ENCODE measurements at places on chromosomes 6 and 20.

DNA sequence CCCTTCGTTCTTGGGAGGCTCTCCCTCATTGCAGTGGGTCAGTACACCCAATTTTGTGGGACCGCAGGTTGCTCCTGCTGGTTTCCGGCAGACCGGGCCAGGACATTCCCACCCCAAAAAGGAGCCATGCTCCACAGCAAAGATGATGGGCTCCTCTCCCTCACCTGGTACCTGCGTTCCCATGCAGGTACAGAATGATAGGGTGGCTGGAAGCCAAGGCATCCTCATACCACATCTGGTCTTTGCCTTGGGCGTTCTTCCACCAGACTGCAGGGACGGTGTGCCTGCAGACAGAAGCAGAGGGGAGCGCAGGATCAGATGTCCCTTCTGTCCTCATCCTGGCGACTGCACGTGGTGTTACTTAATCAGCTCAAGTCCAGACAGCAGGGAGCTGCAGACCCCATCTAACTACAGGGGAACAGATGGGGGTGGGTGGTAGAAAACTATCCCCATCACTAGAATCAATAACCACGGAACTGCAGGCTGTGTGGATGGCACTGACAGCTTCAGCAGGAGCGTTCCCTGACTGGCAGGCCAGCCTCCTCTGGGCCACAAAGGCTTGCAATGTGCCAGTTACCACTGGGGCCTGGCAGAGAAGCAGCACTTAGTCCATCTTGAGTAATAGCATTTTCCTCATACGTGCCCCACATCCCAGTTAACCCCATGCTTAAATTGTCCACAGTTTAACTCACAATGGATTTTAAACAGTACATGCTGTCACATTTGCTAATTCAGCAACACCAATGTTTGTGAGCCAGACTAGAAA is 70.4 kb downstream of the ABHD12 start:
- no peak for DNase-seq

DNA sequence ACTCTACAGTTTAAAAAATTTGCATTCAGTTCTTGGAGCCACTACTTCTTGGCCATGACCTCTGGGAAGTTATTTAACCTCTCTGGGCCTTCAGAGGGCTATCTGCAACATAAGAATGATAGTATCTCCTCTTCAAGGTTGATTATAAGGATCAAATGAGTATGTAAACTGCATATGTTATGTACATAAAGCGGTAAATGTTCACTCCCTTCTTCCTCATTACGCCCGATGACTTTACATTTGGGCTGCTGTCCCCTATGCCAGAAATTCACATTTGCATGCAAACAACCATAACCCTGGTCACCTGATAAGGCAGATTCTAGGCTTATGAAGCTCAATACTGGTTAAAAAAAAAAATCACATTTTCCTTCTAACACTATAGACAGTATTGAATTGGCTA is 50.4 kb downstream of the ALDH5A1 start:
- DNase-seq = no peak

GRCh38 chr6:151284548-151285017 is 44.8 kb downstream of the AKAP12 start:
- DNase-seq = no peak

DNA sequence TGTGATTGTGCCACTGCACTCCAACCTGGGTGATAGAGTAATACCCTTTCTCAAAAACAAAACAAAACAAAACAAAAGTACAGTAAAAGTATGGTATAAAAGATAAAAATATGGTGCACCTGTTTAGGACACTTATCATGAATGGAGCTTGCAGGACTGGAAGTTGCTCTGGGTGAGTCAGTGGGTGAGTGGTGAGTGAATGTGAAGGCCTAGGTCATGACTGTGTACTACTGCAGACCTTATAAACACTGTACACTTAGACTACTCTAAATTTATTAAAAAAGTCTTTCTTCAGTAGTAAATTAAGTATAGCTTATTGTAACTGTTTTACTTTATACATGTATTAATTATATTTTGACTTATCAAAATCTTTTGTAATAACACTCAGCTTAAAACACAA is 46.0 kb downstream of the ZFP64 start:
- no peak for DNase-seq

GRCh38 chr6:56914798-56915658 is 39.9 kb upstream of the BEND6 start:
- DNase-seq = peak; percentile 69

DNA sequence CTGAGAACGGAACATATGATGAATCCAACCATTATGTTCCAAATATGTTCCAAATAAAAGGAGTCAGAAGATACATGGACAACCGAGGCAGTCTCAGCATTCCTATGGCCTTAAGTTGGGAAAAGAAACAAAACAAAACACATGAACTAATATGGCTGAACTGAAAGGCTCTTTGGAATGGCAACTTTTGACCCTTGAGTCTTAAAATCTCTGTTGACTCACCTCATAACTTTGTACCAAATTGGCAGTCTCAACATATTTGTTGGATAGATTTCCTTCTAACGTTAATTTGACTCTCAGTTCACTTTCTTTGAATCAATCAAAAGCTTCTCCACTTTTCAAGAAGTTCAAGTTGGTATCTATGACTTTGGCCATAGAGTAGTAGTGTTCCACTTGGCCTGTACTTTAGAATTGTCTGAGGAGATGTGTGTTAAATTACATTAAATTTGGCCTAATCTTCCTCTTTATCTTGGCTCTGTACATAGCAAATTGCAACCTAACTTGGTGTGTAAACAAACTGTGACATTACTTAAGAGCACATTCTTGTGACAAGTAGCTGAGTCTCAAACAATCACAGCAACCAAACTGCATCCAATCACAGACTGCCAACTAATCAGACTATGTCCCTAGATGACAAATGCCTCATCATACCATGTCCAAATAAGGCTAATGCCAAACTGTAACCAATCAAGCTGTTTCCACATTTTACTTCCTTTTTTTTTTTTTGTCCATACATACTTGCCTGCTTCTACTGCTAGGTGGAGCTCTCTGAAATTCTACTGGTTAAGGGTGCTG is 208.8 kb downstream of the BMP2 start:
- peak; percentile 9 for DNase-seq

GRCh38 chr20:40900666-40901215 is 127.9 kb upstream of the TOP1 start:
- DNase-seq = no peak

DNA sequence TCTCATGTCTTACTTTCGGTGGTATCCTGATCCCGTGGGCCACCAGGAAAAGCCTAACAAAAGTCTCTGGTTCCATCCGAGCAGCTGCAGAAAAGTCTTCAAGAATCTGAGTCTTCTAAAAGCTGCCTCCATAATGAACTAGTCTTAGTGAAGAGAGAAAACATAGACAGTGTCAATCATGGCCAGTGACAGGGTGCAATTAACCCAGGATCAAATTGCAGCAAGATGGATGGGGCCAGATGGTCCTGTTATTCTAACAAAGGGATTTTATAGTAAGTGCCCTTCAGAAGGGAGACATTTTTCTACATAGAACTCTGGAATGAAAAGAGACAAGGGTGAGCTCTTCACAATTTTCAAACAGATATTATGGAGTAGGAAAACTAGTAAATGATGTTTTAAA is 281.6 kb upstream of the ZFP64 start:
- DNase-seq = no peak

GRCh38 chr6:134609716-134610261 is 291.9 kb upstream of the SGK1 start:
- no peak for DNase-seq

- DNase-seq = no peak
Measured at GRCh38 chr6:116221911-116222310, 32.0 kb downstream of the TSPYL4 start.

- no peak for DNase-seq
Measured at GRCh38 chr6:115680621-115681020, 380.1 kb downstream of the FRK start.

DNA sequence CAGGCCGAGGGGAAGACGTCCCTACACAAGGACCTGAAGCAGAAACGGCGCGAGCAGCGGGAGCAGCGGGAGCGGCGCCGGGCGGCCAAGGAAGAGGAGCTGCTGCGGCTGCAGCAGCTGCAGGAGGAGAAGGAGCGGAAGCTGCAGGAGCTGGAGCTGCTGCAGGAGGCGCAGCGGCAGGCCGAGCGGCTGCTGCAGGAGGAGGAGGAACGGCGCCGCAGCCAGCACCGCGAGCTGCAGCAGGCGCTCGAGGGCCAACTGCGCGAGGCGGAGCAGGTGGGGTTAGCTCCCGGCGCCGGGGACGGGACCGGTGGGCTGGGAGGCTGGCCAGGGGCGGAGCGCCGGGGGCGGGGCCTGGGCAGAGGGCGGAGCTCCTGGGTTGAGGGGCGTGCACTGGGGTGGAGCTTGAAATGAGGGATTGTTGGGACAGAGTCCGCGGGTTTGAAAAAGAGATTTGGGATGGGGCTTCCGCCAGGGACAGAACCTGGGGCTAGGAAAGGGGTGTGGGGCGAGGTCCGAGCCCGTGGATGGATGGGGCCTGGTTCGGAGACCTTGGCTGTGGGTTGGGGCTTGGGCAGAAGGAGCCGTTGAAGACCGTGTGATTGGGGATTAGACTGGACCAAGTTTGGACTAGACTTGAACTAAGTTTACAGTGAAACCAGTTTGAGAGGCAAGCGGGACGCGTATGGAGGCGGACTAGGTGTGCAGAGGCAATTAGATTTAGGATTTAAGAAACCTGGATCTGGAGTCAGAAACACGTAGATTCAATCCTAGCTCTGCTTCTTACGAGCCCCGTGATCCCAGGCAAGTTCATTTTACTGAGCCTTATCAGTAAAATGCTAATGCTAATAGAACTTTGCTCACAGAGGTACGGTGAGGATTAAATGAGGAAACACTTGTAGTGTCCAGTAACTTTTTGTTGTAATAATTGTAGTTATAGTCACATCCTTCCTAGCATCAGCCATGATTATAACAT is 20.9 kb downstream of the DEF6 start:
- no peak for DNase-seq

- no peak for DNase-seq
Measured at GRCh38 chr6:163963205-163964120, 548.9 kb downstream of the QKI start.

DNA sequence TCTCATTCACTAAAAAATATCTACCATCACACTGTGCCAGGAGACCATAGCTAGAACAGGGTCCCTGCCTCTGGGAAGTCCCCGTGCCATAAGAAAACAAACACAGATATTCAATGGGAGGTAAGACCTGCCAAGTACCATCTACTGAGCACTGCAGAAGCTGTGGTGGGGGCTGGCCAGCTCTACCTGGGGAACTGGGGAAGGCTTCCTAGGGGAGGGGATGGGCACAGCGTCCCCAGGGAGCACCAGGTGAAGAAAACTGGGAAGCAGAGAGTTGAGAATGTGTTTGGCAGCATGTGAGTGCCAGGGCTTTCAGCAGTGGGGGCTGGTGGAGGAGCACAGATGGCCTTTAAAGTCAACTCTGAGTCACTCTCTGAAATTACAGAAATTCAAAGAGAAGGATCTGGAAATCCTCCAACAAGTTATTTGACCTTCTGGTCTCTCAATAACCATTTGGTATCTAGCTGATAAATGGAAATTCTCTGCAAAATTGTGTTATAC is 85.2 kb downstream of the SHLD1 start:
- DNase-seq = no peak

DNA sequence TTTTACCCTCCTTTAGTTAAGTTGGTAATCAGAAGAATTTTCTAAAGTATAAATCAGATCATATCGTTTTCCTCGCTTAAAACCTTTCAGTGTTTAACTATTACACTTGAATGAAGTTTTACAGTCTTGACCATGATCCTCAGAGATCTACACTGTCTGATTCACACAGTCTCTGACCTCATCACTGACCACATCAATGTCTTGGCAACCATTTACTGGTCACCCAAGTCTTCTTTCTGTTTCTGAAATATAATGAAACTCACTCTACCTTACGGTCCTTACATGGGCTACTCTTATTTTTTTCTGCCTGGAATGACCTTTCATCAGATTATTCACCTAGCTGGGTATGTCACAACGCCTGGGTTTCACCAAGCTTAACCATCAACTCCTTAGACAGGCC is 71.4 kb downstream of the ADGB start:
- no peak for DNase-seq

DNA sequence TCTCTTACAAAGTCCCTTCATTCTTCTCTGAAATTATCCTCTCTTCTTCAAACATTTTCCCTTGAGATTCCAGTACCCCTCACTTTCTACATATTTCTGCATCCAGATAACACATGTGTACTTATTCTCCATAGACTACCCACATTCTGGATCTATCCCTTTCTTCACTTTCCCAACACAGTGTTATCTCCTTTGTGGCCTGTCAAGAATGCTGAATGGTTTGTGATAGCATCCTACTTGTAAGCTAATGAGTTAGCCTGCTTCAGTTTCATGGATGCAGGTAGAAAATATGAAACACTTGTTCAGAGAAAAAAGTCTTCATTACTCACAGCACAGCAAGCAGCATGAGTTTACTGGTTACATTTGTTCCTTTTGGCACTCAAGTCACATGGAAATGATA is 245.4 kb downstream of the HTR1B start:
- DNase-seq = no peak

DNA sequence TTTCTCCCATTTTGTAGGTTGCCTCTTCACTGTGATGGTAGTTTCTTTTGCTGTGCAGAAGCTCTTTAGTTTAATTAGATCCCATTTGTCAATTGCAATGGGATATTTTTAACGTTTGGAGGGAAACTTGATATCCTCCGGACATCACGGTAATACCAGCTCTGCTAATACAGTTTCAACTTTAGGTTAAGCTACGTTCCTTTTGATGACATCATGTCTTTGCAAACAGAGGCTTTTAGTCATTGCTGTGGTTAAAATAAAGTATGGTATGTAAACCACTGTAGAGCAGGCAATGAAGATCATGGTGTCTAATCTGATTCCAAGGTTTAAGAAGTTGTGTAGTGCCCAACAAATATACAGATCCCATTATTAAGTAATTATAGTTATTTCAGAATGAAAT is 168.0 kb upstream of the CHD6 start:
- no peak for DNase-seq

DNA sequence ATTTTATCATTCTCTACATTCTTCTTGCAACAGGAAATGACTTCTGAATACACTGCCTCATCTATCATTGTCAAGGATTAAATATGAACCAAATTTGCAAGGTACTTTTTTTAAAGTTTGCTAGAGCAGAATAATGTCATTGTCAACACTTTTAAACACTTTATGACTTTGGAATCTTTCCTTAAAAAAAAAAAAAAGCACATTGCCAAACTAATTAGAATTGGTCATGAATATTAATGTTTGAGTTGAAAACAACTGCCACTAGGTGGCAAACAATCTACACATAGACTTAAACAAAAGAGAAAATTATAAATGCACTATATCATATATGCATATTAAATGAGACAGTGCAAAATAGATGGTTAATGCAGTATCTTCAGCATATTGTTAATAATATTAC is 32.5 kb upstream of the TMEM244 start:
- no peak for DNase-seq

DNA sequence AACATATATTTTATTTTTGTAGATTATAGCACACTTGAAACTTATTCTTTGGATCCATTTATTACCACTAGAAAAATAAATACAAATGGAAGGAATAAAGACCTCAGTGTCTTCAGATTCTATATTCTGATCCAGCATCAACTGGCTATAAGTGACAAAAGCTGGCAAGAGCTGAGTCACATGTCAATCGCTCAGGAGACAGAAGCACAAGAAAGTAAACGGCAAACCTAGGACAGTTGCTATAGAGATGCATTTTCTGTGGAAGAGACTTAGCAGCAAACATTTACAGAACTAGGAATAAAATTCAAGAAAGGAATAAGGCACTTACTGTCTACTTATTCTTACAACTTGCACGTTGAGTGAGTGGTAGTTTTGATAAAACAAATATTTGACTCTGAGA is 230.4 kb downstream of the CLVS2 start:
- no peak for DNase-seq
